ENCODE measurements at places on chromosomes 1 and 21. TPM values are rescaled to one million over a fixed set of nuclear protein-coding genes. Genes with fewer than 3 reads are reported as not detected.

COP1 gene
- 41.4 TPM for total RNA-seq

DNA sequence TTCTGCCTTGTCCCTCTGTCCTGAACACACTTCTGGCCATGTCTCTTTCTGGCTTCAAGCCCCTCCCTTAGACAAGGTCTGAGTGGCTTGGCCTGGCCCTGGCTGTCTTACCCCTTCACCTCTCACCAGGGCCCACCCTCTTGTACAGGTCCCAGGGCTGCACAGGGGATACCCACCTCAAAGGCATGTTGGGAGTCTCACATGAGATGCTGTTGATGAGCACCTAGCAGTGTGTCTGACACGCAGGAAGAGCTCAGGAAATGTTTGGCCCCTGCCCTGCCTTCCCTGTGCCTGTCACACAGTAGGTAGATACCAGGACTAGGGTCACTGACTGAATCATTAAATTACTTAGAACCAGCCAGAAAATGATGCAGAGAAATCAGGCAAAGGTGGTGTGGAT is 16.6 kb downstream of the ZNF362 start:
- peak; percentile 85 for DNase-seq

NMNAT2 gene
- total RNA-seq, result 20.5 TPM

BMP8A gene
- 1.6 TPM for total RNA-seq

GRCh38 chr1:182794676-182795201 is 5.2 kb downstream of the NPL start:
- no peak for DNase-seq

CDCA8 gene
- 0.35 TPM for total RNA-seq

TTC39A gene
- total RNA-seq, result 0.45 TPM

DNA sequence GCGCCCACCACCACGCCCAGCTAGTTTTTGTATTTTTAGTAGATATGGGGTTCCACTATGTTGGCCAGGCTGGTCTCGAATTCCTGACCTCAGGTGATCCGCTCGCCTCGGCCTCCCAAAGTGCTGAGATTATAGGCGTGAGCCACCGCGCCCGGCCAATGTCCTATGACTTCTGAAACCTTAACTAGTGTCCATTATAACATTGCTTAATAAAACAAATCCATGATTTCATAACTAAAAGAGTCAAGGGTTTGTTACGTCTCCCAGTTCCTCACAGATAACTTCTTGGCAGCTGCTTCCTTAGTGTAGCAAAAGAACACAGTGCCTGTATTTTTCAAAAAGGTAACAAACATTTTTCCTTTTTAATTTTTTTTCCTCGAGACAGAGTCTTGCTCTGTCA is 53.6 kb downstream of the FBXO42 start:
- DNase-seq, result no peak

GPX7 gene
- 8.5 TPM for total RNA-seq

Measured in mesenteric fat pad (tissue), 1 donor.